ENCODE measurements at places on chromosomes 3 and 15.

DNA sequence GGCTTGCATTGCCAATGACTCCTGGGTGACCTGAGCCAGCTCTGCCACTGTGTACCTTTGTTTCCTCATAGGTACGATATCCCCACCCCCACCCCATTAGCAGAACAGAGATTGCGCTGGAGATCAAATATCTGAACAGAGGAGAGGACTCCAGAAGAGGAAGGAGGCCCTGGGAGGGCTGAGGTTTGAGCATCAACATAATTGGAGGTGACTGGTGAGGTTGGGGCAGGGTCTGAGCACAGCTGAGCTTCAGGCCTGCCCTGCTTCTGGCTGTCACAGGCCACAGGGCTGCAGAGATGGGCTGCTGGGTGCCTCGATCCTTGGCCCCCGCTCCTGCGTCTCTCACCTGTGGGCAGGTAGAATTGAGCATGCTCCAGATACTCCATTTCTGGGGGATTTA is 21.3 kb upstream of the CACNA2D2 start:
- no peak for DNase-seq

GRCh38 chr3:144583871-144584270 is 612.2 kb downstream of the DIPK2A start:
- DNase-seq: no peak

GRCh38 chr3:137687181-137687879 is 76.8 kb upstream of the SOX14 start:
- no peak for DNase-seq

DNA sequence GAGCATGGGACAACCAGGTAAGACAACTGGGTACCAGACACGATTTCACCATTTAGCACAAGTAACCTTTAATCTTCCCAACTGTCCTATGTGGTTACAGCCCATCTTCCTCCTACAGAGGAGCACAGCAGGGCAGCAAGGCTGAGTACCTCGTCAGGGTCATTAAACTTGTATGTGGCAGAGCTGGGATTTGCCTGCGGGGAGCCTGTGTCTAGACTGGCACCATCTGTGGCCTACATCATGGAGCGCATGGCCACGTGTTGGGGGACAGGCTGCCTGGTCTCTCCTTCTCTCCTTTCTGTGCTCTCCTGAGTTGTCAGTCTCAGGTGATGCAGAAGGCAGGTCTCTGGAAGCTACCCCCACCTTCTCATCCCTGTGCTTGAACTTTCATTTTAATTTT is 32.2 kb downstream of the GOLGA6A start:
- no peak for DNase-seq

DNA sequence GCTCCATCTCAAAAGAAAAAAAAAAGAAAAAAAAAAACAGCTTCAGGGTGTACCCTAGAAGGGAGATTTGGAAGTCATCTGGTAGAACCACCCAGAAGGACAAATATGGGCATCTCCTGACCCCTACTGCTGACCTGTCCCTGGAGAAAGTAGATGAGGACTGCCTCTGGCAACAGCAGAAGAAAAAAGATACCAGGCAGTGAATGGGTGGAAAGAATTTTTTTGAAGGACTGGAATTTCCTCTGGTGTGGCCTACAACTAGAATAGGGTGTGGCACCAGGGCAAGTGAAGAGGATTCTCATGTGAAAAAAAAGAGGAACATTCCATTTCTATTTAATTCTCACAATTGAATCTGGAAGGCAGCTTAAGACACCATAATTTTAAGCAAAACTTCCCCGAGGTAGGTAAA is 3.1 kb downstream of the ANXA2 start:
- no peak for DNase-seq

DNA sequence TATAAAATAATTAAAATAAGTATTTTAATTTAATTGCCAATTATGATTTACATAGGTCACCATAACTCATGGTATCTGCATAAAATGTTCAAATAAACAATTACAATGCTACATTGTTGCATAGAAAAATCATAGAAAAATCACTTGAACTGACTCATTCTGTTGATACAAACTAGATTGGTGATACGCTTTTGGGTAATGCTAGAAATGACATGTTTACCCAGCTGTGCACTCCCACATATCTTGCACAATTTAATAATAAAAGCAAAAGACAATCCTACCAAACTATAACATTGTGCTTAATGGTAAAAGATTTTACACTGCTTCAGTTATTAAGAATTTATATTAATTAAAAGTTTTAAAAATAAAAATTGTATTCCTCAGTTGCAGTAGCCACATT is 45.8 kb upstream of the FBXL22 start:
- DNase-seq: no peak

Data from NCI-H748 treated with DMSO at 0.1 percent for 48 hours (cell line).